ENCODE measurements at places on chromosomes 6 and 20.

GRCh38 chr6:147204843-147205311, 660 bp downstream of the STXBP5 start:
- no peak for DNase-seq

DNA sequence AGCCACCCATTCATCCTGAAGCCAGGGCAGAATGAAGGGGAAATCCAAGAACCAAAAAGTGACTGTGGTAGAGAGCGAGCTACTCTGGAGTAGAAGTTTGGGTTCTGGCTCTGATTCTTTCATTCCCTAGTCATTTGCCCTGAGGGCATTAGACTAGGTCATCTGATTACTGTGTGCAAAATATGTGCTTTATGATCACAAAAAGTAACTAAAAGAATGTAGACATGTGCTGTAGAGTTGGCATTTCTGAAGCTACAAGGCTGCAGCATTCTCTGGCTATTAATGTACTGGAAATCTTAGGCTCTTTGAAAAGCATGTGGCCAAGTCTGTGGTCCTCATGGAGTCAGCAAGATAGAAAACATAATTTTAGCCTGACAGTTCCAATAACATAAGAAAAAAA, 94.2 kb downstream of the TBC1D7 start:
- no peak for DNase-seq

DNA sequence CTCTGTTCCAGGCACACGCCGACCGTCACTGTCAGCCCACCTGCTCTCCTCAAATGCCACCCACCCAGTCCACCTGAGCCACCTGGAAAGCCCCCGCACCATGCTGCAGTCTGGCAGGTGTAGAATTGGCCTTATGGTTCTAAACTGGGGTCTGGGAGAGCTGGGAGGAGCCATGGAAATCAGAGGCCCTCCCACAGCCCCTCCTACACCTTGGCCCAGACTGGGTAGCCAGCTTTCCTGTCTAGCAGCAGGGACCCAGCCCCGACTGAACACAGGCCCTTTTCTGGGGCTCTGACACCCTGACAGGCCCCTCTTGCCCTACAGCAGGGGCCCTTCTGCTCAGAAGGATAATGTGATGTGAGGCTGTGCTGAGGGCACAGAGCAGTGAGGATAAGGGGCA, 31.1 kb downstream of the LRFN2 start:
- no peak for DNase-seq

DNA sequence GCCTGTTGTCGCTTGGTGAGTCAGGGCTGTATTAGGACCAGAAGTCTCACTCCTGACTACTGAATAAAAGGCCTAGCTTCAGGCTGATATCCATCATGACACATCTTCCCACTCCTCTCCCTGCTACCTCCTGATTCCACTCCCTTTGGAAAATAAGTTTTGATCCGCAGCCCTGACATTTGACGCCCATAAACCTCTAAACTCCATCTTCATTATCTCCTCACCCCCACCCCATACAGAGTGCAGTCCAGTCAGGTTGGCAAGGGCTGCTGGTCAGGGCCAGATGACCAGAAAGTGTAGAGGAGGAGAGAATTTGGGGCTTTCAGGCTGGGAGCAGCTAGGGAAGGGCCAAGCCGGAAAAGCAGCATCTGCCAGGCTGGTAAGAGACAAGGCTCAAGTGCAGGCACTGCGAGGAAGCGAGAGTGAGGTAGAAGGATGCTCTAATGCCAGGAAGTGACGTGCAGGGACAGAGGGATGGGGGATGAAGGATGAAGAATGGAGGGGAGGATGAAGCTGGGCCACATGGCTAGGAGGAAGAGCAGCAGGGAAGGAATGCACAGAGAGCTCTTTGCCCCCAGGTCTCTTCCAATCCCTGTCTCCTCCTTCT, 1.2 kb downstream of the GGT7 start:
- no peak for DNase-seq

- DNase-seq = no peak
Observed at GRCh38 chr20:24530131-24530680, 60.8 kb downstream of the SYNDIG1 start.

DNA sequence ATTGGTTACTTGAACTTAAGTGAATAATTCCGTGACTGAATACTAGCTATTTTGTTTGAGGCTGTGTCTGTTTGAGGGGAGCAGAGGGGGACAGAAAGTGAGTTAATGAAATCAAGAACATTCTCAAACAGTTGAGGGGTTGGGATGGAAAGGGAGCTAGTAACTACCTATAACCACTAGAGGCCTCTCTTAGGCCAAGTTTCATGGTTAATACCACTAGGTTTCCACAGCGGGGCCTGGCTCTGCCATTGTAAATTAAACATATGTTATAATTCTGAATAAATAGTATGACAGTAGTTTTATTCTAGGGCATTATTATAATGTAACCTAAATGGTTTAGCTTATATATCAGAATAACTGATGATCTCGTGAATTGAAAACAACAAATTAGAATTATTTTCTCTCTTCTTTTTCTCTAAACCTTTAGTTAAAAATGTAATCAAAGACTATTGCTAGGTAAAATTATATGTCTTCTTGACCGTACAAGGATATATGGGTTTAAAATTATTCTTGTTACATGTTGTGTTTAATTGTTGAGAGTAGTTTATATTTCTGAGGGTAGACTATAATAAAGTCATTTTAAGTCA, 108.1 kb downstream of the BCKDHB start:
- no peak for DNase-seq

- no peak for DNase-seq
Observed at GRCh38 chr6:142900227-142900971, 44.6 kb downstream of the HIVEP2 start.

DNA sequence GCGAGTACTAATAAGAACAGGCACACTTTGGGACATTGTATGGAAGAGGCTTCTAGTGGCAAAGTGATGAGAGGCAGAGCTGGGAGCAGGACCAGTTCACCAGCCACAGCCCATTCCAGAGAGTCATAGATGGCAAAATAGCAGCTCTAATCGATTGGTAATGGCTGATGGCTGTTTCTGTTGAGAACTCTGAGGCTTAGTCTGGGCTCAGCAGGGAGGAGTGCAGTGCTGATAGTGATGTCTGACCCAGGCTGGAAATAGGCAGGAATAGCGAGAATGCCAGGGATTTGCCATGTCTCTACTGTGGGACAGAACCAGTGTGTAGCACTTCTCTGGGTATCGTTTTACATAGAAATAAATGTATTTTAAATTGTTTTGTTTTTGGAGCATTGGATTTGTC, 620.0 kb upstream of the FLRT3 start:
- no peak for DNase-seq

DNA sequence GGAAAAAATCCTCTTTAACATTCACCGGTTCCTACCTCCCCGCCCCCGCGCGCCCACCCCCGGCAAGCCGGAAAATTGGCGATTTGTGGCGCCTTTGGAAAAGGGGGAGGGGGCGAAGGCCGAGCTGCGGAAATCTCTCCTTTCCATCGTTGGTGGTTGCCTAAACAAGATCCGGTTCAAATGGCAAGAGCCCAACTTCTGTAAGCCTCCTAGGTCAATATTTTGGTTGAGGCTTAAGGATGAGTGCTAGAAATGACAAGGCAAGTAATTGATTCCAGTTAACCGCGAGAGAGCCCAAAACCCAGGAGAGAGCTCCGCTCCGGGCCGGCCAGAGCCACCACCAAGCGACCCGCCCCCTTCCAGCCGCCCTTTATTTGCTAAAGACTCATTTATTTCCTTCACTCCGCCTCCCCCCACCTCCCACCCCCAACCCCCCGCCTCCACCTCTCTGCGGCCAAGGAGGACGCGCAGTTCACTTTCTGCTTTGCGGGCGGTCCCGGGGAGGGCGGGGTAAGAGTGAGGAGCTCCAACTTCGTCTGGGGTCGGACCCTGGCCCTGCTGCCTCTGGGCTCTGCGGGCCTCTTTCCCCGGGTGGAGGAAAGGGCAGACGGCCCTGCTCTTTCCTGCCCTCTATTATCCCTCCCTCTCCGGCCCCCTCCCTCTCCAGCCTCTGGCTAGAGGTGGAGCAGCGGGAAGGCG, 838 bp upstream of the NKX2-2 start:
- DNase-seq = no peak

DNA sequence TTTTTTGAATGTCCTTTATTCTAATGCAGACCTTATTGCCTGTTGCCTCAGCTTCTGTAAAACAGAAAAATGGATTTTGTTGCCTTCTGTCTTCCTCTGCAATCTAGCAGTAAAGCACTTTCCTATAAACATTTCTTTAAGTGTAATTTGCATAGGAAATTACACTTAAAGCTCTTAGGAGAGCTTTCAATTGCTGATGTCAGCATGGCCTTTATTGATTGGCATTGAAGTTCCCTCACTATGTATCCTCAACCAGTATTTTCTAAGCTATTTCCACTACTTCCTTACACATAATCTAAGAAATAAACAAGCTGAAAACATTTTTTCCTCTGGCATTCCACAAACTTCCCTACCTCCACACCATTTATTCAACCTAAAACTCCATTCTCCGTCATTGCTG, 22.3 kb downstream of the ADGRG6 start:
- DNase-seq = no peak

DNA sequence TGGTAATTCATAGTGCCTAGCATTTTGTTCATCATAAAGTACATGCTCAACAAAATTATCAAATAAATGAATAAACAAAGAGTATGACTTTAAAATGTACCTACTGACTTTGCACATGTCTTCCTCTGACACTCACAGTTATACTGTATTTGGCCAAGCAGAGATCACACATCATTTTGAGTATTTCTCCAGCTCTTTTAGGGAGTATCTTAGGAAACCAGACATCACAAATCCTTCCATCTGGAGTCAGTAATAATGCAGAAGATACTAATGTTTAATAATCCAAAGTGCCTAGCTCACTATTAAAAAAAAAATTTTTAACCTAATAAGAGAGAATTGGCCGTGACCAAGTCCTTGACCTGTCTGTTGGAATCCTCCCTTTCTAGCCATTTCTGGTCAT, 154.6 kb downstream of the ZNF217 start:
- DNase-seq = no peak

- DNase-seq = no peak
Observed at GRCh38 chr20:6046432-6046831, 7.4 kb downstream of the LRRN4 start.

- DNase-seq = no peak
Observed at GRCh38 chr6:155162682-155163081, 101.1 kb upstream of the CLDN20 start.

DNA sequence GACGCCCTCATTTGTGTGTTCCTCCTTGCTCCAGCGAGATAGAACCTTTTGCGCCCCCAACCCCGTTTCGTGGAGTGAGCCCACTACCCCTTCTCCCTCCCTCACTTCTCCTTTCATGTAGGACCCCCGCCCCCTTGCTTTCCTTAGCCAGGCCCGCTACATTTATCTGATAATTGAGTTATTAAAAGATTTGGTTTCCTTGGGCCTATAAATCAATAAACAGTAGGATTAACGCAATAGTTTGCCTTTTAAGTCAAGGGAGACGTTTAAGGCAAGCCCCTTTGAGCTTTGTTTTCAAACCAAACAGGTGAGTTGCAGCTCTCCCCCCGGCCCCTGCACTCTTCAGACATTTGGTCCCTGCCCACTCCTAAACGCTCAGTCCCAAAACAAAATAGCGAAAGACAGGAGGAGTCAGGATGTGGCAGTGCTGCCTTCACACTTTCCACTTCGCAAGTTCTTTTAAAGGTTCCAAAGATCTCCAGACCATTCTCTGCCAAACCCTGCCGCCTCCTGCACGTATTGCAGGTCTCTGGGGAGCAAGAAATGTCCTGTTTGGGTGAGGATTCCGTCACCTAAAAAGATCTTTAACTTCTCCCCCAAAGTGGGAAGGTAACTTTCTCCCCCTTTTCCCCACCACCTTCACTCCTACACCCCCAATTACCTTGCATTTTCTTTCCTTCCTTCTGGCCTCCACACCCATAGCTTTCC, 27.6 kb downstream of the TFAP2B start:
- no peak for DNase-seq

- DNase-seq = no peak
Observed at GRCh38 chr6:41691426-41692079, 43.9 kb downstream of the TFEB start.

DNA sequence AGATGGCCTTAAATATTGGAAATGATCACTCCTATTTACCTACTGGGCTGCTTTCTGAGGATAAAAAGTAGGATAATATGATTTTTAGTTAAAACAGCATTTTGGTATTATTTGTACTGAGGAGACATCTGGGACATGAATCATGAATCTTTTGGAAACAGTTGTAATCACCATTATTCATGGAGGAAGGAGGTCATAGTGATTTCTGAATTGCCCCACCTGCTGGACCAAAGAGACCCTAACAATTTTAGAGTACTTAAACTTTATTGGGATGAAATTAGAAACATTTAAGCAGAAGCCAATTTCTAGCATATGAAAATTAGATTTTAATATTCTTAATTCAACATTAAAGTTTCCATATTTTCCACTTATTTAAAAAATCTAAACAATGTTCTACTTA, 108.4 kb upstream of the SIM1 start:
- no peak for DNase-seq

DNA sequence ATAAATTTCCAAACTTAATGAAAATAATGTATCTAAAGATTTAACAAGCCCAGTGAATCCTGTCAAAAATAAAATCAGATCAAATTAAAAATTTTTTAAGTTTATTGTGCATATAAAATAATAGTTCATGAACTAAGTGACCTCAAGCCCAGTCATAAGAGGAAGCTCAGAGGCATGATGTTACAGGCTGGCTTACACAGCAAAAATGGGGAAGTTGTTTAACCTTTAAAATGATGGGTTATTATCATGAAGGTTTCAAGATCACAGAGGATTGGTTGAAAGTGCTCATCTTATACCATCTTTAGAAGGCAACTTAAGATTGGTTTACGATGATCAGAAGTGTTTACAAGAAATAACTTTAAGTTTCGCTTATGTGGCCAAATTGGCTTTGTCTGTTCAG, 102.5 kb downstream of the PAK5 start:
- DNase-seq = no peak

GRCh38 chr6:159203304-159204005, 34.3 kb downstream of the FNDC1 start:
- DNase-seq = no peak

DNA sequence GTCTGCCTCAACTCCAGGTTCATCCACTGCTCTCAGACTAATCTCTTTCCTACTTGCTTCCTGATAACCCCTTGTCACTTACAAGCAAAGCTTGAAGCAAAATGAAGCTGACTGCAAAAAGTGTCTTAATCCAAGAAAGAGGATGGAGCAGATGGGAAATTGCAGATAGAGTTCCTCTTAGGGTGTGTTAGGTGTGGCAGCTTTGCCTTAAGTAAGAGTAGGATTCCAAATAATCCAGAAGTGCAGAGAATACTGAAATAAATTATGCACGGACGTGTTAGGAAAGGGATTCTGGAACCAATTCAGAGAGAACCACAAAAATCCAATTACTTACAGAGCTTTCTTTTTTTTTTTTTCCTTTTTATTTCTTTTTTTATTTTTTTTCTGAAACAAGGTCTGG, 6.1 kb upstream of the RPL7L1 start:
- no peak for DNase-seq

- DNase-seq = no peak
Observed at GRCh38 chr6:129886401-129887155, 25.5 kb upstream of the TMEM244 start.

- DNase-seq = no peak
Observed at GRCh38 chr20:57056651-57057050, 209.8 kb downstream of the BMP7 start.
